ENCODE measurements at places on chromosomes 11 and 22. TPM values are rescaled to one million over a fixed set of nuclear protein-coding genes. Genes with fewer than 3 reads are reported as not detected.

GRCh38 chr11:72451831-72452376 lies 17.6 kb upstream of the CLPB start:
- DNase-seq = no peak

GRCh38 chr11:47247502-47247901 lies 1.1 kb downstream of the ACP2 start:
- no peak for DNase-seq

NOX4 gene
- polyA plus RNA-seq = 0.49 TPM

HSCB gene
- polyA plus RNA-seq = 17.7 TPM

CRACR2B gene
- polyA plus RNA-seq = 0.11 TPM

IFITM1 gene
- 93.0 TPM for polyA plus RNA-seq

TREH gene
- polyA plus RNA-seq = not detected

C11orf86 gene
- polyA plus RNA-seq = not detected

- no peak for DNase-seq
Observed at GRCh38 chr11:82890936-82891335, 9.3 kb downstream of the PRCP start.

- no peak for DNase-seq
Observed at GRCh38 chr11:123382555-123383074, 47.5 kb upstream of the GRAMD1B start.

OR8H3 gene
- polyA plus RNA-seq = not detected

DNA sequence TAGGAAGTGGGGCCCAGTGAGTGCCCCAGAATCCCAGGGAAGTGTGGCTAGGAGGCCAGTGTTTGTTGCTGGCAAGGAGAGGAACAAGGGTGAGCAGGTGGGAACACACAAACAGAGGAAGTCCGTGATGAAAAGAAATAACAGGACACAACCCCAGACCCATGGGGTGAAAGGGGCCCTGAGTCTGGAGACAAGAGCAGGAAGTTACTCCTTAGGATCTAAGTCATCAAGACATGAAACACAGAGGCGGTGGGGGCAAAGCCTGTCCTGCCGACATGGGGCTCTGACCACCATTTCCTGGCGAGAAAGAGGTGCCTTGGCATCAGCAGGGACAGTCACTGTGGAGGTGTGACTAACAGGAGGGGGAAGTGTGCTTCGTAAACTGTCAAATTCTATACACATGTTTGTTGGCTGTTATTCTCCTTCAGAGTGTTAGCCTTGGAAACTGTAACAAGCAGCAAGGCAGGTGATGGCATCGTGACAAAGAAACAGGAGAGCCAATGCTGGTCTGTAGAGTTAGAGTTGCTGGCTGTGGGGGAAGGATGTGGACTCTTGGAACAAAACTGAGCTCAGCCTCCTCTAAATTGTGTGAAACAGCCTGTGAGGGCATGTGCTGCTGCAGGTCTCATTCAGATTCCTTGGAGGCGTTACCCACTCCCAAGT lies 21.7 kb downstream of the CHST1 start:
- DNase-seq = no peak

ZC3H7B gene
- 42.1 TPM for polyA plus RNA-seq

DNA sequence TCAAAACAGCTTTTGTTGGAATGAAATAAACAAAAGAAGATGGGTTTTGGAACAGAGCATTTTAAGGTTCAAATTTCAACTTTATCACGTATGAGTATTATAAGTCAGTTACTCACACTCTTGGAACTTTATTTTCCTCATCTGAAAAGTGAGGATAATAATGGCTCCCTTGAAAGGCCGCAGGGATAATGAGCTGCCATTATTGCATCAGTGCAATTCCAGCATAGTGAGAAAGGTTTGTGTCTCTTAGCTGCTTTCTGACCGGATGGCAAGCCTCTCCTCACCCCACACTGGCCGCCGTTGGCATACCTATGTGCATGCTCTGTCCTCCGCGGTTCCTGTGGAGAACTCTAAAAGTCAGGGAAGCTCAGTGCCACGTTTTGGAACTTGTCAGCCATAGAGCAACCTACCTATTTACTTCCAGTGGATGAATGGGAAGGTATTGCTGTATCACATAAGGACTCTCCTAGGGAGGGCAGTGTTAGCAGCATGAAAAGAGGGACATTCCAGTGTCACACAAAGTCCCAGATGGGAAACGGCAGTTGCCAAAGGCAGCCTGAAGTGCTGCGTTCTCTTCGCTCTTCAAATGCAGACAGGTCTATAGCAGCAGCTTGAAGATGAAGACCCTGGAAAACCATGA lies 368.9 kb downstream of the NTM start:
- no peak for DNase-seq

TIMP3 gene
- 375 TPM for polyA plus RNA-seq

CDC45 gene
- polyA plus RNA-seq = 30.4 TPM

APOL6 gene
- polyA plus RNA-seq = 11.8 TPM

GRCh38 chr11:105193260-105193659 lies 53.7 kb upstream of the CARD18 start:
- DNase-seq = no peak

DNA sequence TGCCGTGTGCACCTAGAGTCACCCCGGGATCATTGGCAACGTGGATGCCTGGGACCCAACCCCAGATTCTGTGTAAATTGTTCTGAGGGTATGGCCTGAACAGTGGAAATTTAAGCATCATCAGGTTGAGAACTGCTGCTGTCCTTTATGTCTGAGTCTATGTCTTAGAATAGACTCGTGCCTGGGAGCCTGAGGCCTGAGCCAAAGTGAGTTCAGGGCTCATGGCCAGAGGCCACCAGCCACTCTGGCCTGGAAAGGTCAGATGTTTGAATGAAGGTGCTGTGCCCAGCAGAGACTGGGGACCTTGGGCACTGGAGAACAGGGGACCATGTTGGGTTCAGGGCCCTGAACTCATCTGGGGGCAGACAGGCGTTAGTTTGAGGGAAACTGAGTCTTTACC lies 91.1 kb downstream of the MYO18B start:
- no peak for DNase-seq

DNA sequence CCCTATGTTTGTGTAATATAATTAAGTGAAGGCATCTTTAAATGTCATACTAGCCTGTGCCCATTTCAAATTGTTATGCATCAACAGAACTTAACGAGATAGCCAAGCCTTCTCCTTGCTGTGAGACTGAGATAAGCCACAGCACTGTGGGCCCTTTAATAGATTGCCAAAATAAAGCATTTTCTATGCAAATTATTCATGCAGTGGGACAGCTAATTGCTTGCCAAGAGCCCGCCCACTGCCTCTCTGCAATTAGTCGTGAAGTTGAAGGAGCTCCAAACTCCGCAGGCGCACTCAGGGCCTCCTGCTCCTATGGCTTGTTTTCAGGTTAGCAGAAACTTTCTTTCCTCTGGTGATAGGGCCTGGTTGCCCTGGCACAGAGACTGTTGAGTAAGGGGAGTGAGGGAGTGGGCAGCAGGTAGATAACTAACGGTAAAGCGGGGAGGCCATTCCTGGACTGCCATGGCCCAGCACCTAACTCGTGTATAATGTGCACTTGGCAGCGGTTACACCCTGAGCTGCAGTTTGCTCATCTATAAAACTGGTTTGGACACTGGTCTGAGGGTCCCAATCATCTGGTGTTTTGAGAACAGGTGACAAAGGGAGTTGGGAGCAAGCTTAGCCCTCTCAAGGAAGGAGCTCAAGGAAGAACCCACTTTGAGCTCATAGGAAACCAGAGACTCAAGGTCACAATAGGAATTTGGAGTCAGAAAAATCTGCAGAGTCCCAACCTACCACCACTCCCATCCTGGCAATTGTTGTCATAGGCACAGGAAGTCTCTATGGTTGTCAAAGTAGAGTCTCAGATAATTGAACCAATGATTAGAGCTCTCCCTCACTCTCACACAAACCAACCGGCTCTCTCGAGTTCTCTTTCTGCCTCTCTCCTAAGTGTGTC lies 33.9 kb upstream of the RIC3 start:
- DNase-seq = no peak

DNA sequence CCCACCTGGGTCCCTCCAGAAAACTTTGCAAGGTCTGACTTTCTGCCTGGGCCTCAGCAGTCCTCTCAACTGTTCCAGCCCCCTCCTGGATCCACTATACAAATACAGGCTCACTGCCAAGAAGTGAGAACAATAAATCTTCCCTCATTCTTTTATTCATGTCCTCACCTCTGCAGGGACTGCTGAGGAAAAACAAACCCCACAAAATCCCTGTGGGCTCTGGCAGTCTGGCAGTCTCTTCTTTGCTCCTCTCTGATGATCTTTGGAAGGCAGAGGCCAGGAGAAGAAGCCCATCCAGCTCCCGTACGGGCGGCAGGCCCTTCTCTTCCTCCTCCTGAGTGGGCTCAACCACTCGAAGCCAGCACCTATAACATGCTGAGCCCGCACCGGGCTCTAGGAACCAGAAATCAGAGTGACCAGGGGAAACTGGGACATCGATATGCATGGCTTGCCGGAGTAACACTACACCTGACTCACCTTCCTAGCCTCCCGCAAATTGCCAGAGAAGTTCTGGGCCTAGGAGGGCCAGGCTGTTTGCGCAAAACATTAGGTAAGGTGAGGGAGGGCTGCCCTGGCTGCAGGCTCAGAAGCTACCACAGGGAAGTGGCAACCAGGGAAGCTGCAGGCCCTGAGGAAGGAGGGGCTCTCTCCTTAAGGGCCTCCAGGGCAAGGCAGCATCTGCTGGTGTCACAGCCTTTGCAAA lies 24.2 kb downstream of the TMPRSS5 start:
- DNase-seq = no peak

RFPL2 gene
- not detected for polyA plus RNA-seq

DNA sequence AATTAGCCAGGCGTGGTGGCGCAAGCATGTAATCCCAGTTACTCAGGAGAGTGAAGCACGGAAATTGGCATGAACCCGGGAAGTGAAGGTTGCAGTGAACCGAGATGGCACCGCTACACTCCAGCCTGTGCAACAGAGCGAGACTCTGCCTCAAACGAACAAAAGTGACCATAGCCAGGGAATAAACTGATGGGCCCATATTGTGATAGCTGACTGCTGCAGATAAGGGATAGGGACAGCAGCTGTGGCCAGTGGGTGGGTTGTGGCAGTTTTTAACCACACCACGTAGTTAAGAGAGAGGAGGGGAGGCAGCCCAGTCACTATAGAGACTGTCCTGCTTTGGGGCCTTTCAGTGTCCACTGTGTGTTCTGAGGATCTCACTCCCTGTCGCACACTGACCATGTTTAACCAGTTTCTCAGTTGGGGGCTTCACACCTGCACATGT lies 58.9 kb downstream of the PISD start:
- DNase-seq = no peak

OOSP1 gene
- polyA plus RNA-seq = not detected

DNA sequence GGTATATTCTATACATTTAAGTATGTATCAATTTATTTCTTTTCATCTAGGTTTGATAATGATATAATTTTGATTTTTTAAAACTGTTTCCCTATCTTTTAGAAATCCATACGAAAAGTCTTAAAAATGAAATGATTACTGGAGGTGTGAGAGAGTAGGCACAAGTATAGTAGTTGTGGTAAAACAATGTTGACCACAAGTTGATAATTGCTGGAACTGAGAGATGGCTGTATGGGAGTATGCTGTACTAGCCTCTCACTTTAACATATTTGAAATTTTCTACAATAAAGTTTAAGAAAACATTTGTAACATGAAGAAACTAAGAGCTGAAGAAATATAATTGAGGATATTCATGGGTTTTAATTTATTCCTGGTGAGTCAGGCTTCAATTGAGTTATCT lies 30.0 kb downstream of the FSHB start:
- no peak for DNase-seq

OR10A2 gene
- not detected for polyA plus RNA-seq

- DNase-seq = no peak
Observed at GRCh38 chr11:31442086-31442485, 67.3 kb downstream of the IMMP1L start.

DNA sequence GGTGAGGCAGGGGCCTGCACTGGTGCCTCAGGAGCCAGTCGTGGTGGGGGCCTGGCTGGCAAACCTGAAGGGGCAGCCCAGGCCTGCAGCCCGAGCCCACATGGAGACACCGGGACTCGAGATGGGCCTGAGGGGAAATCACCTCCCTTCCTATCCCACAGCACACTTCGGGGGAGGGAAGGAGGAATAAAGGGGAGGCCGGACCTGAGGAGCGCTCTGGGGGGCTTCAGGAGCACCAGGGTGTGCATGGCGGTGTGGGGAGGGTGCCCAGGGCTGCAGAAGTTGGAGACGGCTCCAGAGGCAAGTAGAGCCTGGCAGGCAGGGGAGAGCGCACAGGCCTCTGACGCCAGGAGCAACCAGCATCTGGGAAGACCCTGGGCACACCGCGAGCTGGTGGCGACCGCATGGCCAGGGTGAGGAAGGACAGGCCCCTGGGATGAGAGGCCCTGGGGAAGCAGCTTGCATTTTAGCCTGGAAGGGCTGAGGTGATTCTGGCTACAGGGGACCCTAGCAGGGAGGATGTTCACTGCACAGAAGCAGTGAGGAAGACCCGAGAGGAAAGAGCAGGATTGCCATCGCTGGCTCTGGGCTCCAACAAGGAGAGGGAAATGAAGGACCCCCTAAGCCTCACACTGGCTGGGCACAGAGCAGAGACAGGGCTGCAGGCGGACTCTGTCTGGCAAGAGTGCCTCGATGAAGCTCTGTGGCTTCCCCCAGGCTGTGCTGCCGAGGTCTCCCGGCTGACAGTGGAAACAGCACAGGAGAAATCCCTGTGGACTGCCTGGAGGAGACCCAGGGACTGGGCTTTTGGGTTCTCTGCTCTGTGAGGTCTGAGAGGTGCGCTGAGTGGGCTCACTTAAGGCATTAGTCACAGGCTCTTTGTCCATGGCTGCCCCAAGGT lies 457.7 kb downstream of the BRD1 start:
- DNase-seq = no peak

DNA sequence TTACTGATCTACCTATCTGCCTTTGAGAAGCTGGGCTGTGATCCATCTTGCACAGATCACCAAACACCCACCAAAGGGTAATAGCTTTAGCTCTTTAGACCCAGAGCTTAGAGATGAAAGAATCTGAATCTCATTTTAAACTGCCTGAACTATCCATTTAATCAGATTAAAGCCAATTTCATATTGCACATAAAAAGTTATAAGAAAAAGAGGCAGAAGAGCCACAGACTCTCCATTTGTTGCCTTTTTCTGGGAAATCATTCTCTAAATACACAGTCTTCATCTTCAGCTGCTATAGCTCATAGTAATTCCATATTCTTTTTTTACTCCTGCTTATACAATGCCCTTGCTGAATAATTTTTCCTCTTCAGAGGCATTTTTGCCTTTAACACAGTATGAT lies 271.2 kb downstream of the DLG2 start:
- DNase-seq = no peak

TCN2 gene
- 12.0 TPM for polyA plus RNA-seq

DNA sequence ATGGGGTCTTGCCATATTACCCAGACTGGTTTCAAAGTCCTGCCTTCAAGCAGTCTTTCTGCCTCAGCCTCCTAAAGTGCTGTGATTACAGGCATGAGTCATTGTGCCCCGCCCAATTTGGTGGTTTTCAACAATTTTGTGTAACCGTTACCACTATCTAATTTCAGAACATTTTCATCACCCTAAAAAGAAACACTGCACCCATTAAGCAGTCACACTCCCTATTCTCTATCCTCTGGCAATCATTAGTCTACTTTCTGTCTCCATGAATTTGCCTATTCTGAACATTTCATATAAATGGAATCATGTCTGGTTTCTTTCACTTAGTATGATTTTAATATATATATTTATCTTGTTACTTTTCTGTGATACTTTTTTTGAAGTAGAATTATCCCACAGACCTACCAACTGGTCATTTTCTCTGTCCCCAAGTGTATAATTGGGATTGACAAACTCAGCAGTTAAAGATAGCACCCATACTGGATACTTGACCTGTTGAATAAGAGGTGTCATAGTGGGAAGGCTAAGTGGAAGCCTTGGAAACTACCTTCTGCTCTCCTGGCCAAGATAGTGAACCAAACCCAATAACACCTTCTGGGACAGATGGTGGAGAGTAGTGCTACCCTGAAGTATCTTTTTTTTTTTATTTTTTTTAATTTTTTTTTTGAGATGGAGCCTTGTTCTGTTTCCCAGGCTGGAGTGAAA lies 64.8 kb downstream of the STIM1 start:
- DNase-seq = peak; percentile 78

Data from fibroblast of lung (primary cell).